HS-27A (cell line): ENCODE measurements at places on chromosomes 13 and 19.

DNA sequence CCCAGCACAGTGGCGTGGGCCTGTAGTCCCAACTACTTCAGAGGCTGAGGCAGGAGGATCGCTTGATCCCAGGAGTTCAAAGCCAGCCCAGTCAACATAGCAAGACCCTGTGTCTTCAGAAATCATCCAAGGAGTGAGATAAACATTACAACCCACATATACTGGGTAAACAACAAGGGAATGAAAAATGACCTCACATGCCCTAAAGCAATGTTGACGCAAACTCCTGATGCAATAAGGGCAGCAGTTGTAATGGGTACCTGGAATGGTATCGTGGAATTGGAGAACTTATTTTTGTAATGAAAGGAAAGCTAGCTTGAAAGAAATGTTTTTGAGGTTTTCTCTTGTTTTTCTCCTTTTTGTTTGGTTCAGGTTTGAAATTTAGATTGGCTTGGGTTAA is 24.5 kb upstream of the LGALS16 start:
- DNase-seq = no peak

GRCh38 chr19:10327793-10328192 is 5.5 kb downstream of the RAVER1 start:
- DNase-seq = no peak

GRCh38 chr13:78601124-78601873 is 2.1 kb downstream of the POU4F1 start:
- DNase-seq = no peak

DNA sequence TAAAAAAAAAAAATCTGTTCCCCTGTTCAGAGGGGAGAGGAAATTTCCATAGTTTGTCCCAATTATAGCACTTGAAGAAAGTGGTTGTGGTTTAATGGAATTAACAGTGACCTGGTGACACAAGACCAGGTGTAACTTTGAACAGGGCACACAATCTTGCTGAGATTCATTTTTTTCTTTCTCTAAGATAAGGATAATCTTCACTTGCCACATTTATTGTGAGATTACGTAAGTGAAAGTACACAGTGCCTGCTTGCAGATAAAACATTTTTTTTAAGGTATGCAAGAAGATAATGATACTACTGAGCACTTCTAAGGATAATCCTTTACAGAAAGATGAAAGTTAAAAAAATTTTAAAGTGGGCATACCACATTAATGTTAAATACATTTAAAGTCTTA is 448.1 kb downstream of the DIAPH3 start:
- DNase-seq = no peak

- DNase-seq = no peak
These were observed 131.8 kb downstream of the STARD13 start for GRCh38 chr13:33153421-33154404.
